ENCODE measurements at places on chromosomes 2 and 18.

- DNase-seq: no peak
Measured at GRCh38 chr18:289026-289425, 21.2 kb upstream of the THOC1 start.

DNA sequence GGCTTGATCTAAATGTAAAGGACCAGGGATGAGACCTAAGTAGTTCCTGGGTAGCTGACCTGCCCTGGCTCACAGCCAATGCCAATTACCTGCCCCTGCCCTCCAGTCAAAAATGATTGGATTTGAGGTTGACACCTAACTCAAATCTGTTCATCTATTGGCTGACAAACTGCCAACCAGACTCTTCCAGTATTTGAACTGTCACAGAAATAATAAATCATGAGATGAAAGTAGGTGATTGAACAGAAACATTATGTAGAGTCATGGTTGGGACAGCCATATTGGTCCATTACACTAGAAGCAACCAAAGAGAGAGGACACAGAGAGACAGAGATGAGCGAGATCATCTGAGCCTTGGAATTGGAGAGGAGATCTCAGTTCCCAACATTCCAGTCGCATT lies 109.1 kb downstream of the ATL2 start:
- no peak for DNase-seq

- no peak for DNase-seq
Measured at GRCh38 chr2:47611771-47612170, 171.2 kb upstream of the MSH6 start.

GRCh38 chr2:10237392-10238321 lies 65.0 kb upstream of the HPCAL1 start:
- peak; percentile 4 for DNase-seq
